ENCODE measurements at places on chromosomes 12 and 14. TPM values are rescaled to one million over a fixed set of nuclear protein-coding genes. Genes with fewer than 3 reads are reported as not detected.

GRCh38 chr14:79658769-79659168 is 552.5 kb downstream of the DIO2 start:
- DNase-seq, result no peak

- DNase-seq, result peak; percentile 42
Measured at GRCh38 chr12:9673404-9674225, 4.1 kb downstream of the CLEC2D start.

DNA sequence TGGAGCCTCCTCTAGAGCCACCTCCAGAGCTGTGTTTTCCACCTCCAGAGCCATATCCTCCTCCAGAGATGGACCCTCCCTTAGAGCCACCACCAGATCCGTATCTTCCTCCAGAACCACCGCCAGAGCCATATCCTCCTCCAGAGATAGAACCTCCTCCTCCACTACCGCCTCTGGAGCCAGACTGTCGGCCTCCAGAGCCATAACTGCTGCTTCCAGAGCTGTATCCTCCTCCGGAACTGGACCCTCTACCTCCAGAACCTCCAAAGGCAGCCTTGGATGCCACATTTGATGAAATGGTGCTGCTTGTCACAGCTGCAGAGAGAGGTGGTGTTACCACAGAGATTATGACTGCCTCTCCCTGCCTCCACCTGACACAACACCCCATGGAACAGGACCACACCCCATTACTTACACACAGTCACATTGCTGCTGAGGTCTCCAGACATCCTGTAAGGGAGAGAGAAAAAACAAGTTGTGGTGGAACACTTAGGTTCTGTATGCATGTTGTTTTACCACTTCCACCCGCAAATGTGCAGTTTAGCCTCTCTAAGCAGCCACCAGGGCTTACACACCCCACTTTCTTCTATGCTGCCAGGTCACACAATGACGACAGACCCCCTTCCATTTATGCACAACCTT is 6.8 kb downstream of the KRT2 start:
- DNase-seq, result no peak

GRCh38 chr12:10673659-10674384 is at the start of gene STYK1:
TSS of gene STYK1 (minus strand) at chr12:10674052. CDS start at chr12:10634618, 39,434 bp downstream.
- peak; percentile 23 for DNase-seq

DNA sequence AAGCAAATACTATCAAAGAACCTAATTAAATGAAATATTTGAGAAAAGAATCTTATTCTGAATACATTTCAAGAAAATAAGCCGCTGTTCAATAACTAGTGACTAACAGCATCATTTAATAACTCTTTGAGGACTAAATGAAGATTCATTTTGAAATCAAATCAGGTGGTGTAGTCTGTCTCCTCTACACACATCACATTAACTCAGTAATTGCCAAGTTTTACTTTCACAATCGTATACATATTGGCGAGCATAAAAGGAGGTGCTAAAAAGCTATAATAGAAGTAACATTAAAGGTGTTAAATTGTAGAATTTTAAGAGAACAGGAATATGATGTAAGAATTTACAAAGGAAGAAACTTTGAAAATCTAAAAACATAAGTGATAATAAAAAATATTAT is 185.1 kb downstream of the MDGA2 start:
- DNase-seq, result no peak

DNA sequence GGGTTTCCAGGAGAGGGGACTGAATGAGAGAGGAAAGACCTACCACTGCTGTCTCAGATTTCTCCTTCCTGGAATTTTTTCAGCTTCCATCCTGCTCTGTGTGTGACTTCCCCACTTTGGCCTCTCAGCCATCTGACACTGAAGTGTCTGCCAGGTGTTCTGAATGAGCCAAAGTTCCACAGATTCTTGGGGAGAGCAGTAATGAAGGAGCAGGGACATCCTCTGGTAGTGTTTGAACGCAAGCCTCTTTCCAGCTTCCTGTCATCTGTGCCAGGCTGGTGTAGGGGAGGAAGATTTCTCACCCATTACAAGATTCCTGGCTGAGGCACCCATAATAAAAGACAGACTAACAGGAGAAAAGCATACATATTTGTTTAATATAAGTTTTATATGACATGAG is 141.7 kb upstream of the NRXN3 start:
- DNase-seq, result no peak

GRCh38 chr14:20215196-20215595 is 8.3 kb upstream of the OR11H6 start:
- no peak for DNase-seq

GRCh38 chr12:87302126-87302745 is 727.0 kb downstream of the C12orf50 start:
- DNase-seq, result no peak

- no peak for DNase-seq
Measured at GRCh38 chr14:93092606-93093556, 22.8 kb downstream of the ITPK1 start.

- no peak for DNase-seq
Measured at GRCh38 chr14:99359906-99360305, 87.9 kb upstream of the BCL11B start.

GRCh38 chr12:65934480-65935115 is 110.3 kb downstream of the HMGA2 start:
- no peak for DNase-seq

- DNase-seq, result no peak
Measured at GRCh38 chr12:88017964-88018363, 11.2 kb downstream of the C12orf50 start.

- no peak for DNase-seq
Measured at GRCh38 chr14:104638190-104638589, 33.6 kb upstream of the TMEM179 start.

DNA sequence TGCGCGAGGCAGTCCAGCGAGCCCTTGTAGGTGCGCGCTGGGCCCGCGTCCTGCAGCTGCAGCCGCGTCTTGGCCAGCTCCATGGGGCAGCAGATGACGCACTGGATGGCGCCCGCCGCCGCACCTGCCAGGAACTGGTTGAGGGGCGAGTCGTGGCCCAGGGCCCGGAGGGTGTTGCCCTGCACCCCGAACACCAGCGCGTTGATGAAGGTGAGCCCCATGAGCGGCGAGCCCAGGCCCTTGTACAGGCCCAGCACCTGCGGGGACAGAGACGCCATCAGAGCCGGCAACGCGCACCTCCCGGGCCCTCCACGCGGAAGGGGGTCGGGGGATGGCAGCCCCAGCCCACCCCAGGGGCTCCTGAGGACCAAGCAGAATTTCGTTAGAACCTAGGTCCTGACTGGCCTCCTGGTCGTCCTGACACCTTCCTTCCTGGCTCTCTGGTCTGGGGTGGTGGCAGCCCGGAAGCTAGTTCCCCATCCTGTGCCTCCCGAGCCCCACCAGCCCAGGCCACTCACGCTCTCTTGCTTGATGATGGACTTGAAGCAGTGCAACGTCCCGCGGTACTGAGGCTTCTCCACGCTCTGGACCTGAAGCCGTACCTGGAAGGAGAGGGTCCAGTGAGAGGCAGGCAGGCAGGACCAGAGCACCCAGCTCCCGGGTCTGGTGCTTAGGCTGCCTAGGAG is 13.3 kb downstream of the SLC25A29 start:
- peak; percentile 53 for DNase-seq

DNA sequence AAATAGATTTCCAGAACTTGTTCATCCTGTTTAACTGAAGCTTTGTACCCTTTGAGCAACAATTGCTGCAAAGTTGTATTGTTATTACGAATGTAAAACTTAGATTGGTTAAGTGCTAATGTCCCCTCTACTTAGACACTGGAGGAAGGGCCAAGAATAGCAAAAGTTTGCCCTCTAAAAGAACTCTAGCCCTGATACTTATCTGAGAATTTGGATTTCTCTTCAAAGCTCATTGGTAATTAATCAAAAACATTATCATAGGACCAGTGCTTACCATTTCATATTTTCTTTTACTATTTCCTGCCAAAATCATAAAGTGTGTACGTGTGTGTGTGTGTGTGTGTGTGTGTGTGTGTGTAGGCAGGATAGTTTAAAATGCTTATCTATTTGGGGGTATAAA is 58.2 kb downstream of the LMNTD1 start:
- DNase-seq, result no peak

- DNase-seq, result no peak
Measured at GRCh38 chr12:76569685-76570604, 10.4 kb upstream of the OSBPL8 start.

GRCh38 chr12:106246891-106247673 is 738 bp downstream of the CKAP4 start:
- DNase-seq, result peak; percentile 79

DNA sequence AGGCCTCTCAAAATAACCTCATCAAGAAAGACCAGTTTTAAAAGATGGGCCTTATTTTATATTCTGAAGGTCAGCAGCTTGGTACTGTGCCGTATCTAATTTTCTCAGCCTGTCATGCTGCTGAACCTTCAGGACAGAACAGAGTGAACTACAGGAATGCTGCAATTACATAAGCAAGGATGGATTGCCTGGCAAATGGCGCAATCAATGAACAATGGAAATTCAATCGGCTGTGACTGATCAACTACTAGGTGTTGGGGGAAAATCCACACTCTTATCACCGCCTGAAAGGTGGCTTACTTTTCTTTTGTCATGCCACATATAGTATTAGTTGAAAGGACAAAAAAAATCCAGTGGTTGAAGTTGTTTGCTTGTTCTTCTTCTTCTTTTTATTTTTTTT is 8.5 kb downstream of the ACSS3 start:
- DNase-seq, result no peak

DNA sequence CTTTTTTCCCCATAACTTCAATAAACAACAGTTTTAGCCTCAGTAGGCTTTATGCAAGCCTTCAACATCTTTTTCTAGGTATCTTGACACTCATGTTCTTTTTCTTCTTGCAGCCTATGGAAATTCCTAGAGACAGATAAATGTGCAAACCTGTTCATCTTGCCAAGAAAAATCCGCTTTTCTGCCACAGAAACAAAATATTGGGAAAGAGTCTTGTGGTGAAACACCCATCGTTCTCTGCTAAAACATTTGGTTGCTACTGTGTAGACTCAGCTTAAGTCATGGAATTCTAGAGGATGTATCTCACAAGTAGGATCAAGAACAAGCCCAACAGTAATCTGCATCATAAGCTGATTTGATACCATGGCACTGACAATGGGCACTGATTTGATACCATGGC is 295.9 kb downstream of the ZFP36L1 start:
- DNase-seq, result no peak

- no peak for DNase-seq
Measured at GRCh38 chr12:106106061-106106566, 32.6 kb downstream of the NUAK1 start.

DNA sequence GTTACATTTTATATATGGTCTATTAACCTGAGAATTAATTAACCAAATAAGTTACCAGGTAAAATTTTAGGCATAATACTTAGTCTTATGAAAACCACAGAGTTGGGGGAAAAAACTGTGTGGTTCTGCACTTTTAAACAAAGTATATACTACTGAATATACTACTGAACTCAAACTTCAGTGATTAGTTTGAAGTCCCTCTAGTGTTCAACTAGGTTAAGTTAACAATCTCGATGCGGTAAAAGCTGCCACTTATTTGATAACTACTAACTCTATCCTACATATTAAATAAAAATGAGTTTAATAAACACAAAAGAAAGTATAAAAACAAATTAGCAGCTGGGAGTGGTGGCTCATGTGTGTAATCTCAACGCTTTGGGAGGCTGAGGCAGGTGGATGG is 56.7 kb downstream of the MED13L start:
- DNase-seq, result no peak

DNA sequence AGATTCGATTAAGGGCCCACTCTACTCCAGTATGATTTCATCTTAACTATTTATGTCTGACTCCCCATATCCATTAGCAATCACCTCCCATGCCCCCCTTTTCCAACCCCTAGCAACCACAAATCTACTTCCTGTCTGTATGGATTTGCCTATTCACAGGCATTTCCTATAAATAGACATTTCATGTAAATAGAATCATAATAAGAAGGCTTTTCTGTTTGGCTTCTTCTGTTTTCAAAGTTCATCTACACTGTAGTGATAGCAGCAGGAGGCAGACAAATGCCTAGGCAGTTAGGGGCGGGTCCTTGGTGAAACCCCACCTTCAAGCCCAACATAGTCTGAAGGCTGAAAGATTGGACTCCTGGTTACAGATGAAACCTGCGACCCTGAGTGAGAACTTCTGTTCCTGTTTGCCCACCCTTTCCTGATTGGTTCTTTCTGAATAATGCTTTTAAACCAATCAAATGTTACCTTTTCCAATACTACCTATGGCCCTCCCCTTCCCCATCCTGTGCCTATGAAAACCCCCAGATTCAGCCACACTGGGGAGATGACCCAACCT is 62.1 kb upstream of the HECTD1 start:
- no peak for DNase-seq

DNA sequence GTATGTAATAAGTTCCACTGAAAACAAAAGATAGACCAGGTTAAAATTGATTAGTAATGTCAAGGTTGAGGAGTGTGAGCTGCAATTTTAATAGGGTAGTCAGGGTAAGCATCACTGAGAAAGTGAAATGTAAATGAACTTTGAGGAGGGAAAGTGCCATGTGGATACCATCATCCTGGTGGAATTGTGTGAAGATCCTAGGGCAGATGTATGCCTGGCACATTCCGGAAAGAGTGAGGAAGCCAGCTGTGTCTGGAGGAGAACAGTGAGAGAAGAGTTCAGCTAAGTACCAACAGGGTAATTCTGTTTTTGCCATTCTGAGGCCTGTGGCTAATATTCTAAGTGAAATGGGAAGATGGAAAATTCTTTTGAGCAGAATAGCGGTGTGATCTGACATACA is 2.9 kb upstream of the CLEC2A start:
- no peak for DNase-seq

DNA sequence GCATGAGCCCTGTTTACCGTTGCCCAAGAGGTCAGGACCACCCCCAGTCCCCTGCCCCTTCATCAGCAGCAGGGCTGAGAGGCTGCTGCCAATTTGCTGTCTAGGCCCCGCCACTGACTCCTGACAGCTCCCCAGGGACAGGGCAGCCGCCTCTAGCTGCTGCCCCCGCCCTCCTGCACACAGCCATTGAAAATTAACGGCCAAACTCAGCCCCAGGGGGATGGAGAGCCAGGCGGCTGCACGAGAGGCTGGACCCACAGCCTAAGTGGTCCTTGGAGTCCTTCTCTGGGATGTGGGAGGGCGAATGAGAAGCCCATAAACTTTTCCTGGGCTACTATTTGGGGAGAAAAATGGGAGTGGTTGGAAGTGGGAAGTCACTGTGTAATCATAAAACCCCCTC is 4.6 kb downstream of the FOXN4 start:
- no peak for DNase-seq

DNA sequence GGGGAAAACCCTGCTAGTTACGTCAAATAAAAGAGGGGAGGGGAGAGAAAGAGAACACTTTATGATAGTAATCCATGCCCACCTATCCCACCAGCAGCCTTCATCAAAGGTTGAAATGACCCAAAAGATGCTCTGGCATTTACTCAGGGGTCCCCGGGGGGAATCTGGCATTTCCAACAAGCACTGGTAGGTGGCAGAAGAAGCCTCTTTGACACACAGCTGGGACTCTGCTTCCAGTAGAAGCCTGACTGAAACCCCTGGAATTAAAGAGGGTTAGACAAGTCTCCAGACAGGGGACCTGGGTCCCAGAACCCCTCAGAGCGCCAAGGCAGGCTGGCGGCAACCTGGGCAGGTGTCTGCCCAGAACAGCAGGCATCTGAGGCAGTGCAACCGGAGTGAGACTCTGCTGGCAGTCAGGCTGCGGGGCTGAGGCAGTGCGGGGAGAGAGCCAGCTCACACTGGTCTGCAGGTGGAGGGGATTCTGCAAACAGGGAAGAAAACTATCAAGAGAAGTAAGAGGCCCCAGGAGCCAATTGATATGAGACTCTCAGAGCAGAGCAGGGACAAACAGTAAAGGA is 85.0 kb upstream of the CAPRIN2 start:
- DNase-seq, result no peak

The C3AR1 gene
- 4.9 TPM for total RNA-seq

The CLEC4D gene
- total RNA-seq, result not detected

The SYCP3 gene
- not detected for total RNA-seq

The LBHD2 gene
- total RNA-seq, result not detected

The TMEM52B gene
- total RNA-seq, result not detected

The TAS2R19 gene
- 0.68 TPM for total RNA-seq

The BIN2 gene
- 1.3 TPM for total RNA-seq

The SLC4A8 gene
- total RNA-seq, result 0.16 TPM

All from psoas muscle (tissue), 8 donors.